ENCODE measurements at places on chromosomes 2 and 18.

- DNase-seq = no peak
These were observed 12.5 kb upstream of the SLC38A11 start for GRCh38 chr2:164967781-164968228.

DNA sequence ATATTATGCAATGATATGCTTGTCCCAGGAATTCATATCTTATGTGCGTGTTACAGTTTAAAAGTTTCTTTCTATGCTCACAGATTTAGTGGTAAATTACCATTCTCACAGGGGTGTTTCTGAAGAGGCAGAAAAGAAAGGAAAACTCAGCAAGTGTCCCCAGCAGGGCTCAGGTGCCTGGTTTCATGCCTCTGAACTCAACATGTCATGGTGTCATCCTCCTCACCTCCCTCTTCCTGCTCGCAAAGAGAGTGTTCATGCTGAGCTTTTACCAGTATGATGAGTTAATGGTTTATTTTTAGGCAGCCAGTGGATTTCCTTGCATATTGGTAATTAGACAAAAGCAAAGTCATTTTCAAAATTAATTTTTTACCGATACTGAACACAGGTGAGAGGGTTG is 492.9 kb upstream of the ZEB2 start:
- DNase-seq = no peak

DNA sequence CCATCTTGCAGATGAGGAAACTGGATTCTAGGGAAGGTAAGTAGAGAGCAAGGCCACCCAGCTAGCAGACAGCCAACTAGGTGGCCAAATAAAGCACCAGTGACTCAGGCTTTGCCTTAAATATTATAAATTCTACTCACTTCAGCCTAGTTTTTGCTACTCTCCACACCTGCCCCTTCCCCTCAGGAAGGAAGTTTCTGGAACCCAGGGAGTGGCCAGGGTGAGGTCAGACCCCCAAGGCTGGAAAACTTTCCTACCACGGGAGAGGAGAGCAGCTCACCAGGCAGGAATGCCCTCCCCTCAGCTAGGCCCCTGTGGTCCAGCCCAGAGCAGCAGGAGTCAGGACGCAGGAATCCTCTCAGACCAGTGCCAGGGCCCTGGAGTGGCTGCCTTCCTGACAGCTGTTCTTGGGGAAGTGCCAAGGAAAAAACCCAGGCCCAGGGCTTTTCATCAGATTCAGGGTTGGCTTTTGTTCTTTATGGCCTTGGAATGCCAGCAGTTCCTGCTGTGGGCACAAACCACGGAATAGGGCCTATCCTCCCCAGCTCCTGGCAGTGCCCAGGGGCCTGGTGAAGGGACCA is 5.1 kb upstream of the PAX8 start:
- DNase-seq = no peak

GRCh38 chr18:49050452-49050851 is 99.7 kb upstream of the SMAD7 start:
- no peak for DNase-seq

- DNase-seq = no peak
These were observed 654.3 kb downstream of the METTL4 start for GRCh38 chr18:1916869-1917523.

DNA sequence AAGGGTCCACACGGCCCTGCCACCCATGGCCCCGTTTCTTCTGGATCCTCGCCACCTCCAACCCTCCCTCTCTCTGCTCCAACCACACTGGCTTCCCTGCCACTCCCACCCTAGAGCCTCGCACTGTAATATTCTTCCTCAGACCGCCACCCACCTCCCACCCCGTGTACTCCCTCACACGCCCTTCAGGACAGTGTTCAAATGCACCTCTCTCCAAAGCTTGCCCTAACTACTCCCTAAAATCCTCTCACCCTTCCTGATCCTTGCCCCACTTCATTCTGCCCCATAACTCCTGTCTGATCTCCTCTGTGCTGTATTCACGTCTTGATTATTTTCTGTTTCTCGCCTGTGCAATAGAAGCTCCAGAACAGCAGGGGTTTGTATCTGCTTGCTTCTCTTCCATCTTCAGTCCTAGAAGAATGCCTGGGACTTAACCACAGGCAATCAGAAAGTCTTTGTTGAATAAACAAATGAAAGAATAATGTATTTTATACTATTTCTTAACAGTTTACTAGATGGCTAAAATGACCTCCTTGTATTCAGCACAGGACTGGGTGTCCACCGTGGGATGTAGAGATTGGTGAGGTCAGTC is 25.5 kb downstream of the EPB41L3 start:
- DNase-seq = no peak

DNA sequence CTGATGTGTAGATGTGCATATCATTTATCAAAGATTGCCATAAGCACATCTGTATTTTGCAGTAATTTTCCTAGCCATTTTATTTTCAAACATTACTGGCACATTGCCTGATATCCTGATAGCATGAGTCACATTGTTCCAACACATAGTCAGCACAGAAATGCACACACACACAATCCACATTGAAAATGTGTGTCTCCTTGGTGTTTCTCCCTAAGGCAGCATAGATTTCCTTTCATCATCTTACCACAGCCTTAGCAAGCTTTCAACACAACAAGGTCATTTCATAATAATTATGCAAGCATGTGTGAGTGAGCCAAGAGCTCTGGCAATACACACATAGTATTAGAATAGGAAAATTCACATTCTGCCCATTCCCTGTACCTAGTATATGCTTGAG is 245.4 kb upstream of the MEIS1 start:
- DNase-seq = no peak

DNA sequence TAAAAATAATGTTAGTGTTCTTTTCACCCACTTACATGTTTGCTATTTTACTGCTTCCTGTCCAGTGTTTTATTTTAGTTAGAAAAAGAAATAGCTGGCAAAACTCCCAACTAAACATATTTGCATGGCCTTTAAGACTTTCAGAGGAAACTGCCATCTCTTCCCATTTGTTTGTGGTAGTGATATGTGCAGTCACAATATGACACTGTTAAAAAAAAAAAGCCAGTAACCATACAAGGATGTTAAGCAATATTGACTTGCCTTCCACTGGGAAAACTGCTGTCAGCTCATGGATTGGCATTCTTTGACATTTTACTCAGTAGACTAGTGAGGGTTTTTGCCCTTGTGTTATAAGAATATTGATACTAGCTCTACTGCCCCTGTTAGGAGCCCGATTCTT is 29.1 kb downstream of the XIRP2 start:
- no peak for DNase-seq

DNA sequence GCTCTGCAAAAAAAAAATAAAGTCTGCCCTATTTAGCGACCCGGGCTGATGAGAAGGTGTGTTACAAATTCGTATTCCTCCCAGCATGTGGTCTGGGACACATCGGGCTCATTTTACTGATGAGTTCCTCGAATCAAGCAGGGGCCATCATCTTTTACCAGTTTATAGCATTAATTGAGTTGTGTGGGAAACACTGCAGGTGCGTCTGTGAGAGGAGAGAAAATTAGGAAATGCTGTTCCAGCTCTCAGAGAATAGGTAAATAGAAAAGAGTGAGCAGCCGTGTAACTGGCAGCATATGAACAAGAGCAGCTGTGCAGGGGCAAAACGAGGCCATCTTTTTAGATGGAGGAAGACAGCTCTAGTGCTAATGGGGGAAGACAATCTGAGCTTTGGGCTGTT is 216.7 kb downstream of the SETBP1 start:
- no peak for DNase-seq

- no peak for DNase-seq
These were observed 9.5 kb downstream of the PRKRA start for GRCh38 chr2:178441426-178441825.

DNA sequence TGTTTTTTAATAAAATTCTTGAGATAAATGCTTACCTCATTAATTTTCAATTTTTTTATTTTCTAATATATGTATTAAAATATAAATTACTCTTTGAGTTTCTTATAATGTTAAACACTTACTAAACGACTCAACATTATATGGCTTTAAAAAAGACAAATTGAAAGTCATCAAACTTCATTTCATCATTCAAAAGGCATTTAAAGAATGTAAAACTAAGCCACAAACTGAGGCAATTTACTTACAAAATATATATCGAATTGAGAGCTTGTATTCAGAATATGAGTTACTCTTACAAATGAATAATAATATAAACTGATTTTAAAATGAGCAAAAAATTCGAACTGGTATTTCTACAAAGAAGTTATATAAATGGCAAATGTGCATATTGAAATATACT is 1262.2 kb upstream of the PIK3C3 start:
- DNase-seq = no peak

DNA sequence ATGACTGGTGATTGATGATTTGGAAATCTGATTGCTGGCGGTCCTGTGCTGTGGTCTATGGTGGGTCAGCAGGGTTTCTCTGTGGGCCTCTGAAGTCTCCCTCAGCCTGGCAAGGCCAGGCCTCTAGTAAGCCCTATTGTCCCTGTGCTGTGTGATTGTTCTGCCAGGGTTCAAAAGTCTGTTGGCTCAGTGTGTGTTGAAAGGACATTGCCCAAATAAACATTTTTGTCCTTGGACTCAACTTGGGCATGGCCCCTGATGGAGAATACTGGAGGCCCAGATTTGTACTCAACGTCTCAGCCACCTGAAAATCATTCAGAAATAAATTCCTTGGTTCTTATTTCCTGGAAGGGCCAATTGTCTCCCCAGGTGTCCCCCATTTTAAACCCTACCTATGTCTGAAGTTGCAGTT is 74.4 kb downstream of the MAP4K4 start:
- no peak for DNase-seq

DNA sequence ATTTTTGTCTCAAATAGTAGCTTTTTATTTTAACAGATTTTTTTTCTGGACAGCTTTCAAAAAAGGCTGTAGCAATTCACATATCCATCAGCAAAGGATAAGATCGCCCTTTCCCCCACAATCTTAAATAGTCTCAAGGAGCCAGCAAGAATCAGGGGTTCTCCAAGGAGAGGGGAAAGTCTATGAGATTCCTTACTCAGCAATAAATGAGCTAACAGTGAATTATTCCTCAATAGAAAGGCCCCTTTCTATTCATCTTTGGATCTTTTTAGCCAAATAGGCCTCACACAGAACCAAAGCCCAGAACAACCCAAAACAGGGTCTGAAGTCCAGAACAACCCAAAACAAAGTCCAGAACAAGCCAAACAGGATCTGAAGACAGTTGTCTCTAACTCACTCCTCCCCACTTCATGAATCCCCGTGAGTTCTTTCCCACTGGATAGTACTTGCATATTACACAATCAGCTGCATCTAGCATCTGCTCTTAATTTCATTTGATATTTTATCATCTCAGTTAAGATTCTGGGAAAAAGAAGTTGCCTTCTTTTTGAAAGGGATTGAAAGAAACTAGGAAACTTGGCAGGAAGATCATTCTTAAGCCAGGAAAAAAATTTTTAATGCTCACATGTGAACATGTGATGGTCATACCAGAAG is 3.4 kb upstream of the DHRS9 start:
- no peak for DNase-seq

GRCh38 chr18:54555286-54555685 is 35.8 kb upstream of the DYNAP start:
- DNase-seq = no peak

DNA sequence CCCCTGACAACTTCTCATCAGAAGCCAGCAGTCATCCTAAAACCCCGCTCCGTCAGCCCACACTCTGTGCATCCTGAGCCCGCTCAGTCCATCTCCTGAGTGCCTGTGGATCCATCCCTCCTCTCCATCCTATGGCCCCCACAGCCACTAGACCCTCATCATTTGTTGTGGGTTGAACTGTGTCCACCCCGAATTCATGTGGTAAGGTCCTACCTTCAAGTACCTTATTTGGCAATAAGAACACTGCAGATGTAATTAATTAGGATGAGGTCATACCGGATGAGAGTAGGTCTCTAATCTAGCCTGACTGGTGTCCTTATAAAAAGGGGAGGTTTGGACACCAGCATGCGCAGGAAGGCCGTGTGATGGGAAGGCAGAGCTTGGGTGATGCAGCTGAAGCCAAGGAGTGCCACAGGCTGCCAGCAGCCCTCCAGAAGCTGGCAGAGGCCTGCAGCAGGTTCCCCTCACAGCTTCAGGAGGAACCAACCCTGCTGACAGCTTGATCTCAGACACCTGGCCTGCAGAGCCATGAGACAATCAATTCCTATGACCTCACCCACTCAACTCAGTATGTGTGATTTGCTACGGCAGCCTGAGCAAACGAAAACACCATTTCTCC is 192.4 kb downstream of the ZBTB7C start:
- no peak for DNase-seq

DNA sequence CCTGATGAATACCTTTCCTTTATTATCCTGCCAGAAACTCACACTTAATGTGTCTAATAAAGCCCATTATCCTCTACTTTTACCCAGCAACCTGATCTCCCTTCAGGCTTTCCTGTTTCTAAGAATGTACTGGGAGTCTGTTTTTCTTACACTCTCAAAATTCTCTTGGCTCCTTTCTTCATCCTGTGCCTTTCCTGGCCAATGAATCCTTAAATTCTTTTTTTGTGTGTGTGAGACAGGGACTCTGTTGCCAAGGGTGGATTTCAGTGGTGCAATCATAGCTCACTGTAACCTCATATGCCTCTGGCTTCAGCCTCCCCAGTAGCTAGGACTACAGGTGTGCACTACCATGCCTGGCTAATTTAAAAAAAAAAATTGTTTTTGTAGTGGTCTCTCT is 72.7 kb downstream of the MAP2 start:
- DNase-seq = no peak
